ENCODE measurements at places on chromosomes 6 and 20.
A peak's percentile ranks its signal among the peaks of the same experiment; 100 is the strongest.

- no peak for DNase-seq
Measured at GRCh38 chr6:9710574-9710973, 704.3 kb downstream of the TFAP2A start.

GRCh38 chr6:14066782-14067406 lies 50.7 kb upstream of the CD83 start:
- peak; percentile 84 for DNase-seq

DNA sequence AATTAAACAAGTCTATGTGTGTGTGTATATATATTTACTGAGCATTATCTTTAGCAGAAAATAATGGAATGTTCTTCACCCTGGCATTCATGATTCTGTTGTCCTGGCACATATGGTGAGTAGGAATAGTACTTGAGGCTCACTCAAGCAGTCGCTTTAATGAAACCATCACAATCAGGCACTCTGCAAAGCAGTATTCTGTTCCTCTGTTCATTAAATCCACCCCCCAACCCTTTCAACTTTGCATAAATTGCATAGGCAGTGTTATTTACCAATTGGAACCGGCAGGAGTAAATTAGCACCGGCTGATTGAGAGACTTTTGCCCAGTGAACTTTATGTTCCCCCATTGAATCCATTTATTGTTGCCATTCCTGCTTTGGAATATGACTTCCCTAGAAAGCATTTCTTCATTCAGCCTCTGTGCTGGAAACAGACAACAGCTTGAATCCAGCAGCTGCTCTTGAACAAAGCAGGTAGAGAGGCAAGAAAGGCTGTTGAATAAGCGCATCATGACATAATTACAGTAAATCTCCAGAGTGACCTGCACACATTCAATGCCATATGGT lies 268.0 kb upstream of the RNF217 start:
- DNase-seq: peak; percentile 19

- DNase-seq: peak; percentile 61
Measured at GRCh38 chr6:33761922-33762629, 15.4 kb upstream of the IP6K3 start.

DNA sequence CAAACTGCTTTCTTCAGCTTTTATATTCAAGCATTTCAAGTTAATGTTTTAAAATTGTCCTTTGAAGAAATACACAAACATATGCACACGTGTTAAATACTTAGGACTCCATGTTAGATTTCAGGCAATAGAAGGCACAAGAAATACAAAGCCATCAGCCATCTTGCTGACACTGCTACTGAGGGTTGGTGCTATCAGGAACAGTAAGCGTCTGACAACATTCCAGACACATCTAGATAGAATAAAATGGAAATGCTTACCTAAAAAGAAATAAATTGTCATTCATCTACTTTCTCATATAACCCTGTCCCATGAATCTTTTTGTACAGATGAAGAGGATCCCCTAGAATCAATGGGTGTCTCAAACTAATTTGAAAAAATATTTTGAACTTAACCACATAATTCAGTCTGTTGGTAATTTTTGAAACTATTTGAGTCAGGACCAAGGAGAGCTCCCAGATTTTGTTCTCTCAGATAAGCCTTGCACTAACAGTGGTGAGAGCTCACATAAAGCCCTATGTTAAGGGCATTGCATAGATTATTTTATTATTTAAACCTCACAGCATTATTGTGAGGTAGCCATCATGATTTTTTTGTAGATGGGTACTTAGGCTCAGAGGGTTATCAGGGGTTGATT lies 631.1 kb upstream of the POU3F2 start:
- DNase-seq: no peak

GRCh38 chr20:49349694-49350252 lies 71.9 kb upstream of the ZNFX1 start:
- DNase-seq: no peak

DNA sequence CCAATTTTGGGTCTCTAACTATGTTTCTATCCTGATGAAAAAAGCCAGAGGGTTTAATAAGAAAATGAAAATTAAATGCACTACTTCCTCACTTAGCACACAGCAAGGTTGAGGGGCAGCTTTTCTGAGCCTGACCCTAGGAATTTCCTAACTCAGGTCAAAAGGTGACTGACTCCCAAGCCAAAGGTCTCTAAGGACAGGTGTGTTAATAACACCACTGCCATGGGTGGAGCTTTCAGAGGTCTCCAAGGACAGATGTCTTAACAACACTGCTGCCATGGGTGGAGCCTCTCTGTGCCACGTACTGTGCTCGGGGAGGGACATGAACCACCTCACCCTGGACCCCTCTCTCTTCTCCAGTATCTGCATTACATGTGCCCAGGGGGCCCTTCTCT lies 339.2 kb downstream of the PRKN start:
- DNase-seq: no peak

- no peak for DNase-seq
Measured at GRCh38 chr6:97841763-97842162, 558.7 kb upstream of the MMS22L start.

DNA sequence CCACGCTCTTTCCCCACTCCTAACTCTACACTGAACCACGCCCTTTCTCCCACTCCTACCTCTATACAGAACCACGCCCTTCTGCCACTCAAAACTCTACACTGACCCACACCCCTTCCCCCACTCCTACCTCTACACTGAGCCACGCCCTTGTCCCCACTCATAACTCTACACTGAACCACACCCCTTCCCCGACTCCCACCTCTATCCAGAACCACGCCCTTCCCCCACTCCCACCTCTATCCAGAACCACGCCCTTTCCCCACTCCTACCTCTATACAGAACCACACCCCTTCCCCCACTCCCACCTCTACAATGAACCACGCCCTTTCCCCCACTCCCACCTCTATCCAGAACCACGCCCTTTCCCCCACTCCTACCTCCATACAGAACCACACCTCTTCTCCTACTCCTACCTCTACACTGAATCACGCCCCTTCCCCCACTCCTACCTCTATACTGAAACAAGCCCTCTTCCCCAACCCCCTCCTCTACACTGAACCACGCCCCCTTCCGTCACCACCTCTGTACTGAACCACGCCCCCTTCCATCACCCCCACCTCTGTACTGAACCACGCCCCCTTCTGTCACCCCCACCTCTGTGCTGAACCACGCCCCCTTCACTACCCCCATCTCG lies 10.1 kb downstream of the PXMP4 start:
- no peak for DNase-seq

- DNase-seq: no peak
Measured at GRCh38 chr6:27767851-27768250, 144.3 kb downstream of the OR2B2 start.

- DNase-seq: peak; percentile 31
Measured at GRCh38 chr6:41278699-41279405, 7.6 kb downstream of the TREM1 start.

- DNase-seq: no peak
Measured at GRCh38 chr6:32148289-32149091, 3.2 kb downstream of the PRRT1 start.

GRCh38 chr20:23195636-23196035 lies 109.5 kb upstream of the CD93 start:
- no peak for DNase-seq

DNA sequence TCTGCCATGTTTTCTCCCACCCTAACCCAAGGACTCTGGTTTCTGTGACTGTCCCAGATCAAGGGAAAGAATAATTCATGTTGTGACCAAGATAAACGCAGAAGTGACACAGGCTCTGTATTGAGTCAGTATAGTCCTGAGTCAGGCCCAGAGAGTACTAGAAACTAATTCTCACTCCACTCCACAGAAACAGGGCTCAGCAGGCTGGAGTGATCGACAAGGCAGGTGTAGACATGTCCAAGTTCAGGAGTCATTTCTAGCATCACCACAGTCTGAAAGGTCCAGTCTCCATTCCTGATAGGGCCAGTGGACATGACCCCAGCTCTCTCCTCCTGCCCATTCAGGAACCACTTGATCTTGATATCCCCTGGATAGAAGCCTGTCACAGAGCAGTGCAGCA lies 2.7 kb downstream of the HLA-DOB start:
- DNase-seq: no peak

DNA sequence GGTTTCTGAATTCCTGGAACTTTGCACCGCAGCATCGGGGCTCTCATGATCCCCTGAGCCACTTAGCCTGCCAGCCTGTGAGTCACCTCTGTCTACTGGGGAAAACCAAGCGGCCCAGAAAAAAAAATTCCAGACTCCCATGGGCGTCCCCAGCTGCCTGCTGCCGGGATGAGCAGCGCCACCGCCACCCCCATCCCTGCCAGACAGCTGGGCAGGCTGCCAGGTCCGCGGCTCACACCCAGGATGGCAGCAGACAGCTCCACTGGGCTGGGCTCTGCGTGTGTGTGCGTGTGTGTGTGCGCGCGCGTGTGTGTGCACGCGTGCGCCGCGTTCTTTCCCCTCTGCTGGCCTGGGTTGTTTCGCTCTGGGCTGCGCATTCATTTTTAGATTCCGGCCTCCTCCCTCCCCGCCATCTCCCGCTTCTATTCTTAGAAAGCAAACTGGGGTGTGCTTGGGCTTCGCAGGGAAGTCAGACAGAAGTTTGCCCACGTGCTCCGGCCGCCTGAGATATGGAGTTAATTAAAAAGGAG lies 38.9 kb upstream of the PMEPA1 start:
- no peak for DNase-seq

GRCh38 chr6:44228836-44229235 lies 5.4 kb downstream of the SLC29A1 start:
- no peak for DNase-seq

- DNase-seq: no peak
Measured at GRCh38 chr6:128694303-128695009, 174.1 kb upstream of the PTPRK start.

DNA sequence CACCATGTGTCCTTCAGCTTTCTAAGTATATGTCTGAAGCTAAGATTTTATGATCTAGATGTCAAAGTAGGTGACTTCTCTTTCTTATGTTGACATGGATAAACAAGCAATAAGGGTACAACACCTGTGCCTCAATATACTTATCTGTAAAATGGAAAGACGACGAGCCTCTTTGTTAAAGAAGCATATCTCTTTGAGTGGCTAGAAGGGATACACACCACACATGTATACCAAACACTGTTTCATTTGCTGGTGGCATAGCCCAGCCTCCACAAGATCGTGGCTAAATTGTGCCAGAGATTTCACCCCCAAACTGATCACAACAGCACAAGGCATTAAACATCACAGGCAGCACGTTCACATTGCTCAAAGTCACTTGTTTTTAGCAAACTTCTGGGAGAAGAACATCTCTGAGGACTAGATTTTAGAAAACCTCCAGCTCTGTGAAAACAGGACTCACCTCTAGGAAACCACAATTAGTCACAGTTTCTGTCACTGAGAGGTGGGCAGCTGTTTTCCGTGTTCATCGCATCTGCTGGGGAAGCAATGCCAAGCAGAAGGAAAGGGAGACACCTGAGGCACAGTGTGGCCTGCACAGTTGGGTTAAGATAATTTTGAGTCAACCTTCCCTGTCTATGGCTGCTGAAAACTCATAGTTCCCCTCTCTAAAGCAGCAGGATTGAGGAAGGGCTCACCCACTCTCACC lies 263.0 kb upstream of the PLCB4 start:
- DNase-seq: no peak

DNA sequence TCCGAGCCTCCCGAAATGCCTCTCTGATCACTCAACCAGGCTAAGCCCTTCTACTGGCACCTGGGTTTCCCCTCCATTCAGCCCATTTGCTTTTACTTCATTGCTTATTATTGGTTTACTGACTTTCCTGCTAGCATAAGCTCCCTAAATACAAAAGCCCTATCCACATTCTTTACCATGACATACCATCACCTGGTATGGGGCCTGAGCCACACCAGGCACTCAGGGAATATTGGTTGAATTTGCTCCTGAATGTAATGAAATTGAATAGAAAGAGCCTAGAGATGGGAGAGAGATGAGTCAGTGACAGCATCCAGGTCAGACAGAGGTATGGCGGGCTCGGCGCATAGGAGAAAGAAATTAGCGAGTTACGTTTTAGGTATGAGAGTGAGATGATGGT lies 120.0 kb downstream of the CD164 start:
- DNase-seq: no peak

DNA sequence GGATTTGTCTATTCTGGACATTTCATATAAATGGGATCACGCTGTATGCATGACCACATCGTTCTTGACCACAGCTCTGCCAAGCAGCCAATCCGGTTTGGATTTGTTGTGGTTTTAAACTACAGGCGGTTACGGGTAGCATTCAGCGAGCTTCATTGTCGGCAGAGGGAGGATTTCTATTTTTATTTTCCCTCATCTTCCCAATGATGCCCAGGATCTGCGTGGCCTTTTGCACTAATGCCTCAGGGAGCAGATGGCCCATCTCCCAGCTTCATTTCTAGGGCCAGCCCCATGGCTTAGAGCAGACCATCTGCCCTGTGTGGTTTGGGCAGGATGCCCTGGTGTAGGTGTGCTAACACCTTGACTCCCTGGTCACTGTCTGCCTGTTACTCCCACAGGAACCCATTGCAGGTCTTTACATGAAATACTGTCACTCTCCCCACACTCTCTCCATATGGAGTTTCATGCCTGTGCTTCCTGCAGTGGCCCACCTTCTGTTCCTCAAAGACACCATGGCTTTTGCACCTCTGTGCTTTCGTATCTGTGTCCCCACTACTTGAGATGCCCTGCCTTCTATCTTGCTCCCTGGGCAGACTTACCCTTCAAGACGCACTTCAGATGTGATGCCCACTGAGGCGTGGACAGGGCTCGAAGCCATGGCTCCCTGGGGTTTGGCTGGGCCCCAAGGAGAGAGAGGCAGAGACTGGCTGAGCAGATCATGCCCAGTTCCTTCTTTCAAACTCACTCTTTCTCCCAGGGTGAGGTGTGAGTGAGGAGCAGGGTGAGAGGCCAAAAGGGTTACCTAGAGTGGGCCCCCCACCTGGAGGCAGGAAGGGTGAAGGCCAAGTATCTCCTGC lies 26.0 kb downstream of the SDCBP2 start:
- DNase-seq: peak; percentile 98

DNA sequence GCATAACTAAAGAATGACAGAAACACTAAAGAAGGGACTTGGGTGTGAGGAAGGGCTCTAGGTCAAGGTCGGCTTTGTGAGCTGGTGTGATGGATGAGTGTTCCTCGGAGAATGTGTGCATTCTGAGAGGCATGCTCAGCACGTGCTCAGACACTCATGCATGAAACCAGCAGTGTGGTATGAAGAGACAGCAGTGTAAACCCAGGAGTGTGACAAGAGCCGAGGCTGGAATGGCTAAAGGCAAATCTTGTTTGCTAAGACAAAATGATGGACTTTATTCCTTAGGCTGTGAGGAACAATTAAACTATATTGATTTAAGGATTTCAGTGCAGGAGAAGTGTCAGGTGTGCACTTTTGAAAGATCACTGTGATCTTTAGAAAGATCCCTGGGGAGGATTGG lies 107.4 kb upstream of the MAP7 start:
- no peak for DNase-seq

DNA sequence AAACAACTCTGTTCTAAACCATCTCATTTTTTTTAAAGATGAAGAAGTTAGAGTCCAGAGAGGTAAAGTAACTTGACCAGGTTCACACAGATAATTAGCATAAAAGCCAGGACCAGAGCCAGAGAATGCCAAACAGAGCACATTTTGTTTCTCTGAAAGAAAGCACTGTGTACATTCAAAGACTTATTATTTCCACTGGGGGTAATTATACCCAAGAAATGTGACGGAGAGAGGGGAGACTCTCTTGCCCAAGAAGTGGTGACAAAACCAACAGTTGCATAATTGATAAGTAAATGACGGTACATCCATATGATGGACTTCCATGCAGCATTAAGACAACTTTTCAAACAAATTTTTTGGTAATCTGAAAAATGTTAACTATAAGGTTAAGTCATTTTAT lies 111.6 kb downstream of the RTN4IP1 start:
- no peak for DNase-seq

- no peak for DNase-seq
Measured at GRCh38 chr6:126302191-126302590, 37.7 kb upstream of the CENPW start.

Data from cerebellar cortex (tissue), 1 donor.